ENCODE measurements at places on chromosomes 7 and 10.

DNA sequence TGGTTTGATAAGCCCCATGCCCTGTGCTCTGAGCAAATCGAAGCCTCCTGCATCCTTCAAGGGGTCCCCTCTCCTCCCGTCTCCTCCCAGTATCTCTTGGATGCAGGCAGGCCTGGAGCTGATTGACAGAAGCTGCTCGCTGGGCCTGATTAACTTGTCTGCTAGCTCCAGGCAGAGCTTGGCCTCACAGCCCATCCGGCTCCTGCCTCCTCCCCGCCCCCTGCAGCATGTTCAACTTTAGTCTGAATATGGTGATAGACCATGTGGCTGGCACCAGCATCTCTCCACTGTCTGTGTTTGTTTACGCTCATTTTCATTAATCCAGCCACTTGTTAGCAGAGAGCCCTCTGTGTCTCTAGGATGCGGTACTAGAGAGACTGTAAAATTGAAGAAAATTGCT lies 432.2 kb downstream of the DPP6 start:
- no peak for DNase-seq

DNA sequence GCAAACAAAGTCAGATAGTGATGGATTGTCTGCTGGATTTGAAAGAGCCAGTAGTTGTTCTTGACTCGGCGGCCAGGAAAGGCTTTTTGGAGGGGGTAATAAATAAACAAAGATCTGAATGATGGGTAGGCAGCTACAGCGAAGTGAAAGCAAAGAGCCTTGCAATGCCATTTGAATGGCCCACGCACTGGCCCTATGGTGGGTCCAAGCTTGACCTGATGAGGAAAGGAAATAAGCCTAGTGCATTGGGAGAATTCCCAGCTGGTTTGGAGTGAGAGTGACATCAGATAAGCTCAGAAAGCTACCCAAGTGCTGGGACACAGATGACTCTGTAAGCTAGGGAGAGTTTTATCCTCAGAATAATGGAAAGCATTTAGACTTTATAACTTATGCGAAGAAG lies 365.2 kb downstream of the PLXDC2 start:
- no peak for DNase-seq

- DNase-seq = no peak
Observed at GRCh38 chr7:108973075-108973474, 403.4 kb downstream of the DNAJB9 start.

DNA sequence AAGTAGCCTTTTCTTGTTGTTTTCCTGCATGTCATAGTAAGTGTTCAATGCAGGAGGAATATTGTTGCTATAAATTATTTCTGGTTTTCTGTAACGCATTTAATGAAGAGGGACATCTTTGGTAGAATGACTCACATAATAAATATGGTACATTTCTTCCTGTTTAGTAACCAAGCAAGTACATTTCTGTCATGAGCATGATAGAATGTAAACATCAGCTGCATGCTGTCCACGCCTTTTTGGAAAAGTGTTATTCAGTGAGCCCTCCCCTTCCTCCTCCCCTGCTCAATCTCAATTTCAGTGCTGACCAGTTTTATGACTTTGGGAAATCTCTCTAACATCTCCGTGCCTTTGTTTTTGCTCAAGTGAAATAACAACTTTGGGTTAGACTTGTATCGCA lies 664.0 kb downstream of the XPNPEP1 start:
- peak; percentile 32 for DNase-seq

DNA sequence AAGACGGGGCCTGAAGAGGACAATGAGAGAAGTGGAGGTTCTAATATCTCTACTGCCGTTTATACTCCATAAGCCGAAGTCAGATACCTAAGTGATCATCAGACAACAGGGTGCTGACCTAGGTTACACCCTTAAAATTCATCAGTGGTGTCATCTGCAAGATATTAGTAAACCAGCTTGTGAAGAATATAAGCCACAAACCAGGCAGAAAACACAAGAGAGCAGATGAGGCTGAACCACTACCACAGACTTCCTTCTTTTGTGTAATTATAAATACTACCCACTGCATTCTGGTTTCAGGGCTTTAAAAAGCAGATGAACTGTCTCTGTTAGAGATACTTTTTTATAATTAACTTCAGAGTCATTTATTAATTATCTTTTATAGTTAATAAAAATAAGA lies 69.0 kb upstream of the LRRC17 start:
- no peak for DNase-seq

GRCh38 chr7:128742206-128742605 lies 3.0 kb downstream of the CALU start:
- DNase-seq = peak; percentile 90

GRCh38 chr7:11069591-11069990 lies 95.9 kb downstream of the PHF14 start:
- DNase-seq = no peak

DNA sequence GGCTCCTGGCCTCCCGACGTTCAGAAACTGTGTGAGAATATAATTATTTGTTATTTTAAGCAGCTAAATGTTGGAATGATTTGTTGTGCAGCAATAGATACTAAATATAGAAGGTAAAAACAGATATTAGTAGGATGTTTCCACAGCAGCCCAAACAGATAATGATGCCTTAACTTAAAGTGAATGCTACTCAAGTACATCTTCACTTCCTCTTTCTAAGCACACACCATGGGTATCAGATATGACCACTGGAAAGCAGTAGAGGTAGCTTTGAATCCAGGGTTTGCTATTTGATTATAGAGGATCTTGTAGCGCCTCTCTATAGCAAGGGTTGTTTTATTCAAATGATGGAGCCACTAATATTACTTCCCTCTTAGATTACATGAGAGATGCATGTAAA lies 38.2 kb upstream of the BET1 start:
- no peak for DNase-seq

GRCh38 chr7:43033369-43033768 lies 79.1 kb upstream of the HECW1 start:
- DNase-seq = no peak

- DNase-seq = no peak
Observed at GRCh38 chr10:124798364-124798763, 3.3 kb upstream of the ABRAXAS2 start.

GRCh38 chr10:125064681-125065492 lies 95.5 kb downstream of the CTBP2 start:
- DNase-seq = peak; percentile 94

DNA sequence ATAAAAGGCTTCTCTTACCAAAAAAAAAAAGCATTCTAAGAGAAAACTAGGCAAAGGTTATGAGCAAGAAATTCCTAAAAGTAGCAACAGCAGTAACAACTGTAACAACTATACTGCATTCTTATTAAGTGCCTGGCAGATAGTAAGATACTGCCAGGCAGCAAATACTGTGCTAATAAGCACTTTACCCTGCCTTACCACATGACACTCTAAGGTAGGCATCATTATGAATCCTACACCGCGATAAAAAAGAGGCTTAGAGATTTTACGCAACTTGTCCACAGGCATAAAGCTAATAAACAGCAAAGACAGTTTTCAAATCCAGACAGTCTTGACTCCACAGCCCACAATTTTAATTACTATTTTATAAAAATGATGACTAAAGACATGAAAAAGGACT lies 83.2 kb downstream of the USP6NL start:
- DNase-seq = no peak

GRCh38 chr7:33233659-33234058 lies 104.3 kb downstream of the BBS9 start:
- DNase-seq = no peak
